HepG2 (cell line): ENCODE measurements at places on chromosomes 4 and X.

GRCh38 chr4:48841045-48841827, 10.3 kb downstream of the OCIAD1 start:
- no peak for DNase-seq

GRCh38 chr4:87913896-87914295, 61.6 kb upstream of the SPP1 start:
- DNase-seq: no peak

- DNase-seq: no peak
These were observed 281.6 kb downstream of the SLC7A11 start for GRCh38 chr4:137960371-137961050.

DNA sequence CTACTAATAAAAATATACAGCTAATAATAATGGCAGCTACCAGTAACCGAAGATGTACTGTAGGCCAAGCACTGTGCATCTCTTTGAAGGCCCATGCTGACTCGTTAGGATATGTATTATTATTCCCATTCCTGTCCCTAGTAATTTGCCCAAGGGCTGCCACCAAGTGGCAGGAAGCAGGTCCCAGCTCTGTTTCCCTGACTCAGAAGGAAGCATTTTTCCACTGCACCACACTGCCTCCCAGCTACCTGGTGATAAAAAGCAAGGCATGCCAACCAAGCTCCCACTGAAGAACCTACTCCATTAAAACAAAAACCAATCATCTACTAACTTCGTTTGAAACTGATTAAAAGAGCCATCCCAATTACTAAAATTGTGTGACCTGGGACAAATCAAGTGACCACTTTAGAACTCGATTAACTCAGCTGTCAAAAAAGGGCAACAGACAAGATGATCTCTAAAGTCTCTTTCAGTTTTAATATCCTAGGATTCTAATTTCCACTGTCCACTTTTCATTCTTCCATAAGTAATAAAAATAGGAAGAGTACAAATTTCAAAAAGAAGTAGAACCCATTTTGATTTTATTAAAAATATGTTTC, 24.3 kb upstream of the PGM2 start:
- peak; percentile 78 for DNase-seq

DNA sequence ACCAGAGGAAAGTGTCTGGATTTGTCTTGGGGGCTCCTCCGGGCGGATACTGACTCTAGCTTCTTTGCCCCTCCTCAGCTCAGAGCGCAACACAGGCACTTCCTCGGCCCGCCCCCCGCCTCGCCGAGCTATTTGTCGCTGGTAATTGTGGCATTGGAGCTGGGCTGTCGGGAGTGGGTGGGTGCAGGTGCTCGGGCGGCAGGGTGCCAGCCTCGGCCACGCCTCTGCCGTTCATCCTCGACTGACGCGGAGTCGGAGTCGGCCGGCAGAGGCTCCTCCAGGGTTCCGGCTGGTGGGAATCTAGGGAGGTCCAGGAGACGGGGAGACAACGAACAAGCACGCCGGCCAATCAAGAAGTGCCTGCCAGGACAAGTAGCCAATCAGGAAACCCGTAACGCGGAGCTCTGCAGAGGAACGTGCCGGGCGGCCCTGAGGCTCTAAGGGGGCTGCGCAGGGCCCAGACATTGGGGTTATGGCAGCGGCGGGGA, 3.9 kb upstream of the SYN1 start:
- DNase-seq: peak; percentile 29
